ENCODE measurements at places on chromosomes 16 and 17. TPM values are rescaled to one million over a fixed set of nuclear protein-coding genes. Genes with fewer than 3 reads are reported as not detected.

- H3K27ac ChIP-seq, result no peak overlapping the region
- H3K4me3 ChIP-seq, result no peak overlapping the region
- no peak for DNase-seq
- peaks cover 50% of the 10 kb centered on the region for H3K4me1 ChIP-seq
- H3K36me3 ChIP-seq, result no peaks in the 10 kb centered on the region
- H3K27me3 ChIP-seq, result no peaks in the 10 kb centered on the region
These were observed 54.9 kb downstream of the BEAN1 start for GRCh38 chr16:66481943-66482390.

- H3K27me3 ChIP-seq, result peaks cover 10% of the 10 kb centered on the region
- H3K4me3 ChIP-seq, result peak overlapping the region; percentile 86
- peaks cover 21% of the 10 kb centered on the region for H3K4me1 ChIP-seq
- no peaks in the 10 kb centered on the region for H3K36me3 ChIP-seq
- H3K27ac ChIP-seq, result peak overlapping the region; percentile 98
These were observed 1.2 kb upstream of the PROCA1 start for GRCh38 chr17:28712705-28713415.

GRCh38 chr17:63780507-63780906, 6.5 kb downstream of the DDX42 start:
- H3K27me3 ChIP-seq, result no peaks in the 10 kb centered on the region
- no peak overlapping the region for H3K27ac ChIP-seq
- H3K4me1 ChIP-seq, result peaks cover 59% of the 10 kb centered on the region
- peak; percentile 6 for DNase-seq

GRCh38 chr16:56263711-56264608, 72.7 kb downstream of the GNAO1 start:
- H3K36me3 ChIP-seq, result no peaks in the 10 kb centered on the region
- peaks cover 32% of the 10 kb centered on the region for H3K4me1 ChIP-seq
- no peak overlapping the region for H3K27ac ChIP-seq
- no peak for DNase-seq
- no peak overlapping the region for H3K4me3 ChIP-seq

The TAC4 gene
- total RNA-seq, result not detected

- H3K36me3 ChIP-seq, result no peaks in the 10 kb centered on the region
- H3K4me1 ChIP-seq, result peaks cover 1% of the 10 kb centered on the region
- peaks cover 2% of the 10 kb centered on the region for H3K27me3 ChIP-seq
- DNase-seq, result no peak
- no peak overlapping the region for H3K4me3 ChIP-seq
- no peak overlapping the region for H3K27ac ChIP-seq
These were observed 10.6 kb downstream of the CTRB1 start for GRCh38 chr16:75229172-75230031.

The DHX40 gene
- 20.8 TPM for total RNA-seq

All from activated CD8-positive, alpha-beta T cell treated with anti-CD3 and anti-CD28 coated beads, Interleukin-2, amount 10 ng/mL, durations not matched to agents 7 days and 5 days (primary cell).